NCI-H345 (cell line): ENCODE measurements at places on chromosomes 6 and 20.

DNA sequence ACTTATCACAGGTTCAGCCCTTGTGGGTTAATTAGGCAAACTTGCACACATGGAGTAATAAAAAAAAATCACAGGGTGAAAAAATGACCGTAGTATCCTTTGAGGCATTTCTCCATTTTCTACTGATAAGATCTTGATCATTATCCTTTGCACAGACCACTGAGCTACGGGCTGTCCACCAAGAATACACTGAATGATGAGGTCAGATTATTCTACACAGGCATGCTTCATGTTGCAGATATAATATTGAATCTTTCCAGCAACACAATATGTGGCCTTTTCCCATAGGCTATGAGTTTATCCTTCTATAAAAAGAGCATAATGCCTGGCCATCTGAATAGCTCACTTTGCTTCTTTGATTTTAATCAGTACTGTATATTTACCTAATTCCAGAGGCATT lies 168.9 kb downstream of the FRK start:
- no peak for DNase-seq

GRCh38 chr20:9610665-9611064 lies 96.3 kb downstream of the LAMP5 start:
- no peak for DNase-seq

- DNase-seq: no peak
Measured at GRCh38 chr6:119326291-119327005, 23.1 kb downstream of the MAN1A1 start.

DNA sequence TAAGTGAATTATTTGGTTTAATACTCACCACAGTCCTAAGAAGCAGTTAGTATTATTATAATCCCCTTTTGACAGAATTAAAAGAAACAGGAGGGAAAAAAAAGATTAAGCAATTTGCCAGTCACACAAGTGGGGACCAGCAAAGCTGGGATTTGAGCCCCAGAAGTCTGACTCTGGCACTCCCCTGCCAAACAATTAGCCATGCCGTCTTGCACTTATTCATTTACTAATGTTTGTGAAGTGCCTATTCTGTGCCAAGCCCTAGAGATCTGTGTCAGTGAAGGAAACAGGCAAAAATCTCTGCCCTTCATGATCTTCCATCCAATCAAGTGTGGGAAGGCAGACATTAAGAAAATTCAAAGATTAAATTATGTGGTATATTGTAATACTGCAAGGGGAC lies 126.0 kb upstream of the TOP1 start:
- DNase-seq: no peak

- no peak for DNase-seq
Measured at GRCh38 chr6:16271428-16271827, 33.0 kb downstream of the GMPR start.
